Hematopoietic multipotent progenitor cell treated with erythropoietin and hydrocortisone succinate and interleukin-3 and kit ligand, for 4 days (in vitro differentiated cells): ENCODE measurements at places on chromosomes 11 and 22.

- no peak for DNase-seq
These were observed 18.6 kb upstream of the ARAP1 start for GRCh38 chr11:72770799-72771198.

GRCh38 chr11:7531011-7531410, 17.2 kb downstream of the PPFIBP2 start:
- no peak for DNase-seq

DNA sequence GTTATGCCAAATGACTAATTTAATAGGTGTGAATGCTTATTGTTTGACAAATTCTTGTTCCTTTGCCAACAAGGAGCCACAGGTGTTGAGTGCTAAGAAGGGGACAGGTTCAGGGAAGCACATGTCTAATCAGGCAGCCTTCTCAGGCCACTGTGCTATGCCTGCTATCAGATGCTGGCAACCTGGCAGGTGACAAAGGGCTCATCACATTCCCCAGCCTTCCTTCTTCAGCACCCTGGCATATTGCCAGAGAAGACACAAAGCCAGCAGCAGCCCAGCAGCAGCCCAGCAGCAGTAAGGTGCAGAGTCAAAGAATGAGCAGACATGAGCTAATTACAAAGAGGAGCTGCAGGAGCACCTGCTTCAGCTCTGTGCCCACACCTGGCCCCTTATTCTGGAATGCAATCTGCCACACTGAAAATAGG, 68.2 kb downstream of the GUCY1A2 start:
- no peak for DNase-seq

GRCh38 chr11:125583496-125583895, 9.2 kb upstream of the STT3A start:
- no peak for DNase-seq
